ENCODE measurements at places on chromosomes 7 and 10.

DNA sequence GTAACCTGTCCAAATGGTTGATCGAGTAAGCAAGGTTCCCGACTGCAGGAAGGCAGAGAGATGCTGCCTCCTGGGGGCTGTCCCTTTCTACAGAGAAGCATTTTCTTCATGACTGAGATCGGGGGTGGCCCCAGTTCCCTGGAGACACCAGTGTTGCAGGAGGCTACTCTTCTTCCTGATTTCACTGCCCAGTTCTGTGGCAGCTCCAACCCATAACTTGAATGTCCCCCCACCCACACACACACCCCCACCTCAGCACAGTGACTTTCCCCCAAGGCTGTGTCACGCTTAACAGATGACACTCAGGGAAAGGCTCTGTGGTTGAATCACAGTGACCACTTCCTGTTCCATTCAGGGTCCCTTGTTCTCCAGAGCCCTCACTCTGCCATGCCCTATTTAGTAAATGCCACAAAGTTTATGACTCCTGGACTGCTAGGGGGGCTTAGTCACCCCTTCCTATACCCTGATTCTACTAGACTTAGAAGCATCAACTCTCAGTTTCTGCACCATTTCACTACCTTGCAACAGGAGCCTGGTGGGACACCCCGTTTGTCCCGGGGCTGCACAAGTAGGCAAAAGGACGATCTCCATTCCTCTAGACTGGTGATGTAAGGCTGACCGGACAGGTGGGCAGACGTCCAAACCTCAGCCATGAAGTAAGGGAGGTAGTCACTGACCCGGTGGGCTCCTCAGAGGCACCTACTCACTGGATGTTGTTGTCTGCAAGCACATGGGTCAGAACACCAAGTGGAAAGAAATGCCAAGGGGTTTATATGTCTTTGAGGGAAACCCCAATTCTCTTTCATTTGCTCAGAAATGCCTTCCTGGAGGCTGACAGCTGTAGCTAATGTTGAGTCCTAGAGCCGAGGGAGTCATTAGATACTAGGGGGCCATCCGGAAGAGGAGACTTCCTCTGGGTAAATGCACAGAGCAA, 31.3 kb upstream of the SMC3 start:
- no peak for DNase-seq

GRCh38 chr10:69449841-69450240, 1.4 kb upstream of the TSPAN15 start:
- DNase-seq, result no peak

DNA sequence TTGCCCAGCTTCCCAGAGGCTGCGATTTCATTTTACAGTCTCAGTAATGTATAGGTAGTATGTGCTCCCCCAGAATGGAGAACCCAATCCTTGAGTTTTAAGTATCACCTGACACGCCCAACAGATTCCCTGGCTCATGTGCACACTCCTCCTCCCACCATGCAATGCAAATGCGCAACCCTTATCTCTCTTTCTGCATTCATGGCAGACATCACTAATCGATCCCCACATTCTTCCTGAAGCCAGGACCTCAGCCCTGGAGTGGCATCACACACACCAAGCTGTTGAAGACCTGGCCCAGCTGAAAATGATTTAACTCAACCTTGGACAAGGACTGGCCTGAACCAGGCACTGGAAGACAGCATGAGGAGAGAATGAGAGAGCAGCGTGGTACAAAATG, 68.4 kb downstream of the ZRANB1 start:
- DNase-seq, result no peak

- DNase-seq, result no peak
Observed at GRCh38 chr10:58115218-58116050, 152.3 kb downstream of the IPMK start.

- no peak for DNase-seq
Observed at GRCh38 chr10:69676301-69676700, 46.3 kb downstream of the FAM241B start.

All from liver (tissue), 10 donors.